ENCODE measurements at places on chromosomes 16 and 17. TPM values are rescaled to one million over a fixed set of nuclear protein-coding genes. Genes with fewer than 3 reads are reported as not detected.

Gene ZNF207
- total RNA-seq = 113 TPM

Gene LPO
- not detected for total RNA-seq

Gene RNF112
- total RNA-seq = not detected

Gene RDM1
- total RNA-seq = 4.6 TPM

Gene CDK3
- total RNA-seq = not detected

Gene TBC1D3
- not detected for total RNA-seq

Gene ASGR1
- 0.21 TPM for total RNA-seq

Gene PRSS22
- total RNA-seq = 23.4 TPM

Data from airway epithelial cell (primary cell).